ENCODE measurements at places on chromosomes 11 and 22.

- DNase-seq, result no peak
These were observed 99.1 kb upstream of the ANO1 start for GRCh38 chr11:69978841-69979614.

- DNase-seq, result no peak
These were observed 7.5 kb upstream of the STK33 start for GRCh38 chr11:8601376-8602133.

- no peak for DNase-seq
These were observed 6.3 kb downstream of the SHANK3 start for GRCh38 chr22:50678651-50679521.

DNA sequence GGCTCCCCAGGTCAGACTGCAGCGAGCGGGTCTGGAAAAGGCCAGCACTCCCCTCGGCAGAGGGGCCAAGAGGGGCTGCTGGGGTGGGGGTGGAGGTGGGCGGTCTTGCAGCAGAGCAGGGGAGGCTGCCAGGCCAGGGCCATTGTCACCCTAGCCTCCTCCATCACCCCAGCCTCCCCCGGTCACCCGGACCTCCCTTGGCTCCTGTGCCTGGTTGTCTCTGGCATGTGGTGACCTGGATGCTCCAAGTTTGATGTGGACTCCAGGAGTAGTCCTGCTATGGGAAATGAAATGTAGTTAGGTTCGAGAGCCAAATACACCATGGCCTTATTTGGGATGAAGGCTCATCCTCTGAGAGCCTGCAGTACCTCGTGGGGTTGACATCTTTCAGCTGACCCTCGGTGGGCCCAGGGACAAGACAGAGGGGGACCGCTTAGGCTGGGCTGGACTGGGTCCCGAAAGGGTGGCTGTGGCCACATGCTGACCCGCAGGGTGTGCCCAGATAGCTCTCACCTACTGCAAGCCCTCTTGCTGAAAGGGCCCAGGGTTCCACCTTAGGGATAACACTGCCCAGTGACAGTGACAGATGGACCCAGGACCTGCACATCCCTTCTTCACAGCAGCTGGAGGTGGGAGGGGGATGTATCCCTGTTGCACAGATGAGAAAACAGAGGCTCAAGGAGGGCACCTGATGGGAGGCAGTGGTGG, 24.1 kb downstream of the MRGPRD start:
- no peak for DNase-seq

DNA sequence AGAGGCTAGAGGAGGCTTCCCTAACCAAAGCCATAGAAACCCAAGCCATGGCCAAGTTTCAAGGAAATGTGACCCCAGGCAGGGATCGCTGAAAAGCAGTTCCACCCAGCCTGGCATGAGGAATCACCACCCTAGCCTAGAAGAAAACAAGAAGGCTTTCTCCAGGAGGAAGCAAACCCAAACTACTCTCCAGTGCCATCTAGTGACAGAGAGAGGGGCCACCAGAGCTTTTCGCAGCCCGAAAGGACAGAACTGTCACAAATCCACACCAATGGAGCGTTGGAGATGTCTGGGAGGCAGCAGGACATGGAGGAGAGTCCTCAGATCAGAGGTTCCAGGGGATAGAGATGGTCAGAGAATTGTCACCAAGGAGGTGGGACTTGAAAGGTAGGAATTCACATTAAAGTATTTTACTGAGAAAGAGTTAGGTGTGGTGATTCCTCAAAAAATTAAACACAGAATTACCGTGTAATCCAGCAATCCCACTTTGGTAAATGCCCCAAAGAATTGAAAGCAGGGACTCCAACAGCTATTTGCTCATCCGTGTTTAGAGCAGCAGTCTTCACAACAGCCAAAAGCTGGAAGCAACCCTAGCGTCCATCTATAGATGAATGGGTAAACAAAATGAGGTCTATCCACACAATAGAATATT, 67.3 kb upstream of the NUP50 start:
- no peak for DNase-seq

DNA sequence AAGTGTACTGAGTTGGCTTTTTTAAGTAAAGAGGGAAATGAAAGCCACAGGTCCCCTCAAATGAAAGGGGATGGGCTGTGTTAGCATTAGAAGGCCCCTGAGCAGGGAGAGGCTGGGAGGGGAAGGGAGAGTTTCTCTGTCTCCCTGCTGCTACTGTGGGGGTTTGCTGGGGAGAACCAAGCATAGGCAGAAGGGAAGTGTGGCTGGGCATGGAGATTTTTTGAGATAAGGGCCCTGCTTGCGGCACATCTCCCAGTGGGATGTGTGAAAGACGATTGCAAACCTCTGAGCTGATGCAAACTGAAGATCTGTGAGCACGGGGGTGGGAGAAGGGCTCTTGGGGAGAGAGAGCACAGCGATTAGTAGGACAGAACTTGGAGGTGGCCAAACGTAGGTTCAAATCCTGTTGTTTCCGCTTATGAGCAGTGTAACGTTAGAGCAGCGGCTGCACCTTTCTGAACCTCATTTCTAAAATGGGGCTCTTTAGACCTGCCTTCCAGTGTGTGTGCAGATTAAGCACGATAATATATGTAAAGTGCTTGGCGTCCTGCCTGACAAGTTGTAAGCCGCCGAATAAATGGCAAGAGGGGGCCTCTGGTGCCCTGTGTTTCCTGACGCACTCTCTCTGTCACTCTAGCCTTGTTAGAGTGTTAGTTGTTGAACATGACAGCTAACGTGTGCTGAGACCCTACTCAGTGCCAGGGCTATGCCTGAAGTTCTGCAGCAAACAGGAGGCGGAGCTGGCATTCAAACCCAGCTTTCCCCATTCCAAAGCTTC, 122.3 kb downstream of the GRIK4 start:
- no peak for DNase-seq

DNA sequence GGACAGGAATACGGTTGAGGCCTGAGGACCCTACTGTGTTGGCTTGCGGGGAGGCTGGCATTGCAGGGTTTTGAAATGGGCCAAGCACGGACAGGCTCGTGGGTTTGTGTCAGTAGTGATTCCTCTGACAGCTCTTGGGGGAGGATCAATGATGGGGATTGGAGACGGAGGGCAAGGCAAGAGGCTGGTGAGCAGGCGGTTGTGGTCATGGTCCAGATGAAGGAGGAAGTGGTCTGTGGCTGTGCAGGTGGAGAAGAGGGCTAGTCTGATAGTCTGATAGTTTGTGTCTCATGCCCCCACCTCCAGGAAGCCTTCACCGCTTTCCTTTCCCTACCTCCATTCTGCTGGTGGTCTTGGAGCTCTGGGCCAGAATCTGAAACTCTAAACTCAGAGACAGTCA, 3.0 kb downstream of the MAFF start:
- DNase-seq, result no peak

GRCh38 chr11:133902506-133902905, 54.3 kb downstream of the IGSF9B start:
- DNase-seq, result no peak

- DNase-seq, result no peak
These were observed 3.8 kb upstream of the CSNK2A3 start for GRCh38 chr11:11356842-11357241.

DNA sequence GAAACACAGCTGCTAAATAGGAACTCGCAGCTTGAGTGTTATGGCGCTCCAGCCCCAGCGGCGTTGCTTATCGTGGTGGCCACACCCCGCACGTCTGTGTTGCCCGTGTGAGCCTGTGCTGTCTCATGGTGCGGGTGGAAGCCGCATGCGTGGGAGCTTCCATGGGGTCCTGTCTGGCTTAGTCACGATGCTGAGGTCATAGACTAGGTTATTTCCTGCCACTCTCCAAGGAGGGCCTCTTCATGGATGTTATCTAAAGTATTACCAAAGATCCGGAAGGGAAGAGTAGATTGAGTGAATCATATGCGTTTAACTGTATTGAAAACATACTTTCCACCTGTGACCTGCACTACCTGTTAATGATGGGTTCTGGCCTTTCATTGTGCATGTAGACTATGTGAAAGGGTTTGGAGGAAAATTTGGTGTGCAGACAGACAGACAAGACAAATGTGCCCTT, 21.7 kb downstream of the CTTN start:
- no peak for DNase-seq

DNA sequence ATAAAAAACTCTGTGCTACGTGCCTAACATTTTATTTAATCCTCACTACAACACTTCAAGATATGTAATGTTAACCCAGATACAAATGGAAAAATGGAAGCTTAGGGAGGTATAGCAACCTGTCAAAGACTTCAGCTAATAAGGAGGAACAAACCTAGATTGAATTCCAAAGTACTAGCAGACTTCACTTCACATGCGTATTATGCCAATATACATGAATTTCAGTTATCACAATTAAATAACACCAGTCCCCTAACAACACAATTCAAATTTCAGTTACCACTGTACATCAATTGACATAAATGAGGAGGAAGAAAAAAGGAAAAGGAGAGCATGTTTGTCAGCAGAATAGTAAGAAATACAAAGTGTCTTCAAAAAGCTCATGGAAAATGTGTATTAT, 60.4 kb downstream of the TTC28 start:
- DNase-seq, result no peak

- DNase-seq, result no peak
These were observed 444.8 kb downstream of the SOX6 start for GRCh38 chr11:15911377-15912044.

DNA sequence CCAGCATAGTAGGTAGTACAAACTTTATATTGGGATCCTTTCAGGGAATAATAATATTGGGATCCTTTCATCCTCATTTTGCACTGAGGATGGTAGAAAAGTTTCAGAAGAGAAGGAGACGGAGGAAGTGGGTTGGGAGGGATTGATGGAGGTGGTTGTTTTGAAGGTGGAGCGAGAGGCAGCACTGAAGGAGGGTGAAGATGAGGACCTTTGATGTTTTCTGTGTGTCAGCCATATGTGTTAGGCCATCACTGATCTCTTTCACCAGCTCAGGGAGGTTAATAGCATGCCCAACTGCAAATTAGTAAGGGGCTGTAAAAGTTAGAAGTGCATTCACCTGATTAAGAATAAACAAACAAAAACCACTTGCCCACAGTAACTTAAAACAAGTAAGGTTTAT, 275.5 kb upstream of the B3GAT1 start:
- no peak for DNase-seq

DNA sequence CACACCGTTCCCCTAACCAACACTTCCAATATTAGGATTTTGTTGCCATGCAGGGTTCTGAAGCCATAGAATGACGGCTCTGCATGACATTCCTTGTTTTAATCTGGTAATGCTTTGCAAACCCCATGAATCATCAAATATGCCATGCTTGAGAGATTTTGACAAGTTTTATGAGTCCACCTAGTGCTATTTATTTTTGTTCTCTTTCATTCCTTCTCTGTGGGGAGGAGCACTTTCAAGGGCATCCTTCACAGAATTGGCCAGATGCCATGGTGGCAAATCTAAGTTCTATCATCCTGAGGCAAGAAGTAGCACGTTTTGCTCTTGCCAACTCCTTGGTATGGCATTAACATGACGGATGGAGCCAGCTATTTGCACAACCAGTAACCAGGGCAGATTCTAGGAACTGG, 268.4 kb downstream of the FAM76B start:
- no peak for DNase-seq

DNA sequence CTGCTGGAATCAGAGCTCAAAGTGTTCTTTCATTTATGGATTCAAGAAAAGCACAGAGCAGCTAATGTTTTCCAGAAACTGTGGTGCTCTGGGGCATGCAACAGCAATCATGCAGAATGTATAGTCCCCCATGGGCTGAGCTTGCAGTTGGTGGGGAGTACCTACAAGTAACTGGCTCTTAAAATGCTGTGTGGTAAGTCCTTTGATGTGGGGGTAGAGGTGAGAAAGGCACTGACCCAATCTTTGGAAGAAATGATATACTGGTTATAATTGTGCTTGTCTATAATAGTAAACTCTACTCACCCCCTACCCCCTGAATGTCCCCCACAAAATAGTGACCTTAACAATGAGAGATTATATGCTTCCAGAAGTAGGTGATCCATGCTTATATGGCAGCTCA, 29.1 kb upstream of the CD44 start:
- no peak for DNase-seq

DNA sequence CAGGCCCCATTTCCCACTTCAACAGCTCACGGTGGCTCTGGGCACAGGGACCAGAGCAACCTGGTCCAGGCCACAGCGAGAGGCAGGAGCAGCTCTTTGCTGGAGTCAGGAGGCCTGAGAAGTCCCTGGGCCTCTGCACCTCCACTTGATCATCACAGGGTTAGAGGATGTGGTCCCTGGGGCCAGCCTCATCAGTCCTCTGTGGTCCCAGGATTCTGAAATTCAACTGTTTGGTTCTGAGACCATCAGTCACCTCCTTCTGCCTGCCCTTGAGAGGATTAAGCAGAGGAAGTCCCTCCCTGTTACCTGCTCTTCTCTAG, 24.9 kb upstream of the CBX7 start:
- no peak for DNase-seq

DNA sequence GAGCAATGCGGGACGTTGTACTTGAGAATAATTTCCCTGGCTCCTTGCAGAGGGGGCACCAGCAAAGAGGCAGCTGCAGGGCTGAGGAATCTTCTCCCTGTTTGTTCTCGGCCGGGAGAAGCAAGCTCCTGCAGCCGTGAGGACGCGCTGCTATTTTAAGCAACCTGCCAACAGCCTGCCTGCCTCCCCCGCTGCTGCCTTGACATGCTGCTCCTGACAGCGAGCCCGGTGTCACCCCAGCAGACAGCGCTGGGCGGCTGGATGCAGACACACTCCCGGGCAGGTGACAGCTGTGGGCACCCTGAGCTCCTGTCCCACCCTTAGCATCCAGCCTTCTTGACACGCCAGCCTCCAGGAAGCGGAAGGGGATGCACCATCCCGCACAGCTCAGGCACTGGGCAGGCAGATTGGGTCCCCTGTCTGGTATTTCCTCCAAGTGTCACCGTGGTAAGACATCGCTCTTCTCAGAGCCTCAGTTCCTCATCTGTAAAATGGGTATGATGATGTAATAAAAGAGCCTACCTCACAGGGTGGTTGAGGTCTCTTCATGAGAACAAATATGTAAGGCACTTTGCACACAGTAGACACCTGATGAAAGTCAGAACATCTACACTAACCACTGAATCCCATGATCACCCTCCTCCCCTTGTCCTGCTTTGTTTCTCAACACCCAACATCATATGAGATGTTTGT, 530.6 kb downstream of the MN1 start:
- DNase-seq, result no peak

DNA sequence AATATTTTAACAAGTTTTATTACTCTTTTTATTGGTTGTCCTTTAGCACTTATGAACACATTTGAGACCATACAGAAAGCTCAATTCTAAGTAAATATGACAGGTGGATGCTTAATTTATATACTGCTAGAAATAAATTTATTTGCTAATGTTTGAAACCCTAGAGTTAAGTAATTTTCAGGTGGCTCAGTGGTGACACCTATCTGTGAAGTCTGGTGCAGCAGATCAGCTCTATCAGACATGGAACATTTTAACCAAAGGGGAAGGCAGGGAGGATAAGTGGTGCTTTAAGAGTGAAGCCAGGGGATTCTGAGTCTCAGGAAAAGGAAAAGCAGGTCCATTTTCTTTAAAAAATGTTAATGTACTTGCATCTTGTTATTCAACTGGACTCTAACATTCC, 175.8 kb downstream of the DSCAML1 start:
- DNase-seq, result no peak

- DNase-seq, result no peak
These were observed 3.3 kb downstream of the SGSM1 start for GRCh38 chr22:24809331-24809730.

All from stimulated activated CD4-positive, alpha-beta T cell treated with anti-CD3 and anti-CD28 coated beads, Interleukin-1b, Interleukin-23, amount 100 ng/mL, for 1 hour (primary cell).